Activated CD4-positive, alpha-beta T cell treated with anti-CD3 and anti-CD28 coated beads, Interleukin-2, Interleukin-6, amounts not matched to agents 100 ng/mL and 50 ng/mL, durations not matched to agents 16 hours and 8 hours (primary cell): ENCODE measurements at places on chromosomes 5 and 9.

DNA sequence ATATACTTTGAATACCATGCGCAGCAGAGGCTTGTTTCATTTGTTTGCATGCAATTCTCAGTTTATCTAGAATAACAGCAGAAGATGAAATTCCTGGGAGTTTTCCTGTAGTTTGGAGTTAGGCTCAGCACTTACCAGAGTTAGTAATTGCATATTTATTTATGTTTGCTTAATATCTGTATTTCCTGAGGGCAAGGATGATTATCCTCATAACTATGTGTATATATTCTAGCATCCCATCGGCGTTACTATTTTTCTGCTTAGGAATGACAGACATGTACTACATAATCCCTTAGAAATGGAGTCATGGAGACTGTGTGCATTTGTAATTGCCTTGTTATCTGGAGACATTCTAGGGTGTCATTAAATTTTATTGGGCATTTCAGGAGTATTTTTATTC lies 1184.8 kb downstream of the DTWD2 start:
- no peak for DNase-seq

GRCh38 chr5:75023368-75024159 lies 28.8 kb downstream of the GCNT4 start:
- DNase-seq, result peak; percentile 34

DNA sequence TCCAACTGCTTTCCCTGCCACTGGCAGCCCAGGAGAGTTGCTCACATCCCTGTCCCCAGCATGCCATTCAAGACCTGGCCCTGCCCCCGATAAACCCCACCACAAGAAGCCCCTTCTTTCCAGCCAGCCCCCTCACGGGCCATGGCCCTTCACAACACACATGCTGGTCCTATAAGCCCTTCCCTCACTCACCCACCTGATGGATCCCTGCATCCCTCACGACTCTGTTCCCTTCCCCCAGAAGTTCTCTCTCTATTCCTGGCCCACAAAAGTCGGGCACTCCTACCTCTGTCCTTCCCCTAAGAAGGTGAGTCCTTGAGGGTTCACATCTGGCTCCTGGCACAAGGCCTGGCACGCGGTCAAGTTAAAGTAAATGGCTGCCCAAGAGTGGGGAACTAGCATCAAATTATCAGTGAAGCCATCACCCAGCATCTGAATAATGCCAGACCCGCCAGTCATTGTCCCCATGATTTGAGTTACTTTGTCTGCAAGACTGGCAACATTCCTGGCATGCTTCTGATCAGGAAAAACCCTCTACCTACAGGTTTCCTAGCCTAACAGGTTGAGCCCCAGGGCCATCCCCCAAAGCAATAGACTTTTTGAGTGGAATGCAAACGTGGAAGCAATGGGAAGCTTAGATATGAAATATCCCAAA lies 65.9 kb downstream of the CRB2 start:
- DNase-seq, result no peak

- DNase-seq, result no peak
These were observed 68.8 kb downstream of the TLR4 start for GRCh38 chr9:117772960-117773359.

GRCh38 chr9:30609713-30610112 lies 1774.7 kb upstream of the ACO1 start:
- no peak for DNase-seq

GRCh38 chr5:39235648-39236047 lies 16.3 kb upstream of the FYB1 start:
- no peak for DNase-seq

- no peak for DNase-seq
These were observed 40.6 kb downstream of the WWC1 start for GRCh38 chr5:168332042-168332441.

DNA sequence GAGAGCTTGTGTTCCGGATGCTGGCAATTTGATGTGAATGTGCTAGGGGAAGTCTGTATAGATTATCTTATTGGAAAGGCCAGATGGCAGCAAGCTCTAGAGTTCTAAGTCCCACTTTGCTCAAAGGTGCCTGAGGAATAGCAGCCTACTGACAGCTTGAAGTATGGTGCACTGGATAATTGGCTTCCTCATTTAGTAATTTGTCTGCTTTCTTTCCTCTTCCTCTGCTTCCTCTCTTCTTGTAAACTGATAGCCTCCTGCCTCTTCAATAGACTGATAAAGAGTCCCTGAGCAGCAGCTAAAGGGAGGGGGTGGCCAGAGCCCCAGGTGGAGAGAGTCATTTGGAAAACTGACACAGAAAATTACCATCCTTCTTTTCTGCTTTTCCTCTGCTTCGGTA lies 177.3 kb downstream of the FGF1 start:
- no peak for DNase-seq

- peak; percentile 51 for DNase-seq
These were observed 29.6 kb upstream of the UBAC1 start for GRCh38 chr9:135990468-135991429.

DNA sequence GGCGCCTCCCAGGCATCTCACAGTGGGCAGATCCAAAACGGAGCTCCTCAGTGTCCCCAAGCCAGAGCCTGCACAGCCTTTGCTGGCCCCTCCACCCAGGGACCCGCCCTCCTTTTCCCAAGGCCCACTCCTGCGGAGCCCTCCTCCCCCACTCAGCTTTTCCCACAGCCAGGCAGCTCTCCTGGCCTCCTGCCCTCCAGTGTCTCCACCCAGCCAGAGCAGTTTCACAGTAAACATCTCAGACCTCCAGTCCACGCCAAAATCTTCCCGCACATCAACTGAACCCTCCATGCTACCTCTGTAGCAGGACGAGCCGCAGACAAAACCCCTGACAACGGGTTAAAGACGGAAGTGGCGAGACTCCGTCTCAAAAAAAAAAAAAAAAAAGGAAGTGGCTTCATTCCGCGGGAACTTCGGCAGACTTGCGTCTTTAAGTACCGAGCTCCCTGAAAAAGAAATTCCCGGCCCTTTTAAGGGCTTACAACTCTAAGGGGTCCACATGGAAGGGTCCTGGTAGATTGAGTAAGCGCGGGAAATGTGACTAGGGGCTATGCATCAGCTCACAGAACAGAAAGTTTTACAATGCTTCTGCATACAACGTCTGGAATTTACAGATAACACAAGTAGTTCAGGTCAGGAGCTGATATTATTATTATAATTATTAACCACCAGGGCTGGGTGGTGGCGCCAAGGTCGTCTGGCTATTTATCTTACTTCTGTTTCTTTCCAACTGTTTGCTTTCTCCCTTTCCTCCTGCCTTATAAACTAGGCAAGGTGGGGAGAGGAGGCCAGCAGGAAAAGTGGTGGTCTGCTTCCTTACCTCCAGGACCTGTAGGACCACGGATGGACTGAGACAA lies 11.4 kb upstream of the GRIN1 start:
- peak; percentile 56 for DNase-seq

- DNase-seq, result no peak
These were observed 4.3 kb upstream of the RMND5B start for GRCh38 chr5:178126556-178126955.

DNA sequence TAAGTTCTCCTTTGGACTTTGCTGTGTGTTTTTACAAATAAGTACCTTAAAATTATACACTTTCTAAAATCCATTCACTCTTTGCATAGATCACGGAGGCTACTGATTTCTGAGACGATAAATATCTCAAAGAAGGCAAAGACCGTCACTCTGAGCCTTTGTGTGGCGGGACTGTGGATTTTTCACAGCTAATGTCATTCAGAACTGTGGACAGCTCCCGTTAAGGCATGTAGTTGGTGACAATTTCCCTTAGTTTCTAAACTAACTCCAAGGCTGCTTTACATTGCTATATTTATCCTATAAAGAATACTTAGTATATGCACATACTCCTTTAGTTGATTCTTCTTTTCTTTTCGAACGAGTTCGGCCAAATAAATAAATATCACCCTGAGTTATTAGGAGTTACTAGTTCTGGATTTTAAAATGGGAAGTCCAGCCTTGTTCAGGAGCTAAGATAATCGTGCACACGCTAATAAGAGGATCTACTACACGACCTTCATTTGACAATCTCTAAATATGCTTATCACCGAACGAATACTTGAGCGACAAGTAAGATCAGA lies 1.8 kb downstream of the HCN1 start:
- DNase-seq, result no peak

DNA sequence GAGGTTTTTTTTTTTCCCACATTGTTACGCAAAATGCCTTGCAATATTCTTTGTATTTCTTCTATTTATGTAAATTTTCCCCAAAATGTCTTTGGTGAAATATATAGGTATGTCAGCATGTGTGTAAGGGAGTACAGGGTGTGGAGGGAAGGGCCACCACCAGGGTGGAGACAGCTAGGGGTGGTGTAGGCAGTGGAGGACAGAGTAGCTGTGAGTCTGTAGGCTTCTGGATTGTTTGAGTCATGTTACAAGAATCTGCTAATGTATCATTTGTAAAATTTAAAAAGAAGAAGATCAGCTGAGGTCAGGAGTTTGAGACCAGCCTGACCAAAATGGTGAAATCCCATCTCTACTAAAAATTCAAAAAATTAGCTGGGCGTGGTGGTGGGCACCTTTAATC lies 175.5 kb downstream of the NXNL2 start:
- DNase-seq, result no peak

DNA sequence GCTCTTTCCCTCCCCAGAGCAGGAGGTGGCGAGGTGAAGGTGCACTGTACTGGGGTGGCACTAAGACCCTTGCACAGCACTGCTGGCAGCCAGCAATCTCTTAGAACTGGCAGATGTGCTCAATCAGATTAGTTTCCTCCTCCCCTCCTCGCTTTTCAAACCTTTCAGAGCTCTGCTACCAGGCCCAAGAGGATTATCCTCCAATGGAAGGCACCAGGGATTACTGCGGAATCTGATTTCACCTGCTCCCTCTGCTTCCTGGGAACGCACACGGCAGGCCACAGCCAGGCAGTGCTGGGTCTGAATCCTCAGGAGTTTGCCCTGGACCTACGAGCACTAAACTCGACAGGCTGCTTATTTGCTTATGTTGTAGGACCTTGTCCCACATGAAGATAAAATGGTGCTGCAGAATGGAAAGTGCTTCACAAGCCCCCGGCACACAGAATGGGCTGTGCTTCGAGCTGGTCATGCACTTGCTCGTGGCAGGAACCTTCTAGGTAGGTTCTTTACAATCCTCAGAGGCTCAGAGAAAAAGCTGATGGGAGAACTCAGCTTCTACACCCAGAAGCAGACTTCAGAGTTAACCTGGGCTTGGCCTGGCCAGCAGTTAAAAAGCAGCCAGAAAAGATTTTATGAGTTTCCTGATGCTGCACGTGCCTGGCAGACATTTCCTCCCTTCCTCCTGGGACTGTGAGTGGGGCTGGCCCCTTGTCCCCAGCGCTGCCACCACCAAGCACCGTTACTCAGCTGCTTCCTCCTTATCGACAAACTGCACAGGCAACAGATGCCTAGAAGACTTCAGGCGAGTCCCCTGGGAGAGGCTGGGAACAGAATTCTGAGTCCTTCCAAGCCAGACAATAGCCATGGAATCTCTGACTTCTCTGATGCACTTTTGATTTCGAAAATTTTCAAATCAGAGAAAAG lies 33.1 kb downstream of the FABP6 start:
- no peak for DNase-seq

GRCh38 chr9:93815135-93815534 lies 140.0 kb downstream of the BARX1 start:
- no peak for DNase-seq

DNA sequence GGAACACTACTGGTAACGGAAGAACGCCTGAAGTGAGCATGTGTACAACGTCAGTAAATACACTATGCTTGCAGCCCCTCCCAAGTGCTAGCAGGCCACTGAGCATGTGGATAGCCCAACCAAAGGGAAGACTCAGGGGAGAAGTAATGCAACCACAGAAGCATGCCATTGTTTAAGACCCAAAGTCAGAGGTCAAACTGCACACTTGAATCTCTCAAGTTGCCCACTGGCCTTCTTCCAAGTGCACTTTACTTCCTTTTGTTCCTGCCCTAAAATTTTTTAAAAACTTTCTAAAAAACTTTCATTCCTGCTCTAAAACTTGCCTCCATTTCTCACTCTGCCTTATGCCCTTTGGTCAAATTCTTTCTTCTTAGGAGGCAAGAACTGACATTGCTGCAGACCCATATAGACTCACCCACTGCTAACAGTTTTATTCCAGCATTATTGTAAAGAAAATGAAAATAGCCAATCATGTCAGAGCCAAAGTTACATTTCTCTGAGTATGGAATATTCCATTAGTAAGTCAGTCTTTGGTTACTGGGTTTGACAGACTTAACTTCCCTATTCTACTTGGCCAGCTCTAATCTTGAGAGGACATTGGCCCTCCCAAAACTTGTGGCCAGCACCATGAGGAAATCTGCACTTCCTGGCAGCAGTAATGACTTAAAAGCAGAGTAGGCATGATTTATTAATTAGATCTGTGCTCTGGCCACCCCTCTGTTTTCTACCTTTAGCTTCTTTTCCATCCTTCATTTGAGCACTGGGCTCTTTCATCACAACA lies 76.9 kb downstream of the TSSK1B start:
- no peak for DNase-seq

GRCh38 chr9:104743376-104743985 lies 4.0 kb upstream of the NIPSNAP3A start:
- peak; percentile 65 for DNase-seq
